ENCODE measurements at places on chromosomes 4 and X.

DNA sequence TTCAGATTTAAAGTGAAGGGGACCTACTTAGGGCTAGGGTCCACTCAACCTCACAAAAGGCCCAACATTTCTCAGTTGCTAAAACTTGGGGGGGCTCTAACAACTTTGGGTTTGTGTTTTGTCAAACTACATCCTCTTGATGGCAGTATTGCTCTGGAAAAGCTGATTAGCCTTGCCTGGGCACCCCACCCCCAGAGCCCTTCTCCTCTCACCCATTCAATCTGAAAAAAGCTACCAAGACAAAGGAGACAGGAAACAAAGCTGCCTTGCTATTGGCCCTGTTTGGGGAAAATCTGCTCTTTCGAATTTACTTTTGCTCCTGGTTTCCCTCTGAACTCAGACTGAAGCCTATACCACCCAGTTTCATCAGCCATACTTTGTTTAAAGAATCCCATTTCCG is 195.2 kb upstream of the STK26 start:
- DNase-seq: no peak

- no peak for DNase-seq
Observed at GRCh38 chr4:24422644-24423043, 161.7 kb downstream of the DHX15 start.

- no peak for DNase-seq
Observed at GRCh38 chrX:54695231-54695630, 102.8 kb downstream of the ITIH6 start.

- DNase-seq: no peak
Observed at GRCh38 chr4:105828074-105828473, 67.2 kb upstream of the NPNT start.

DNA sequence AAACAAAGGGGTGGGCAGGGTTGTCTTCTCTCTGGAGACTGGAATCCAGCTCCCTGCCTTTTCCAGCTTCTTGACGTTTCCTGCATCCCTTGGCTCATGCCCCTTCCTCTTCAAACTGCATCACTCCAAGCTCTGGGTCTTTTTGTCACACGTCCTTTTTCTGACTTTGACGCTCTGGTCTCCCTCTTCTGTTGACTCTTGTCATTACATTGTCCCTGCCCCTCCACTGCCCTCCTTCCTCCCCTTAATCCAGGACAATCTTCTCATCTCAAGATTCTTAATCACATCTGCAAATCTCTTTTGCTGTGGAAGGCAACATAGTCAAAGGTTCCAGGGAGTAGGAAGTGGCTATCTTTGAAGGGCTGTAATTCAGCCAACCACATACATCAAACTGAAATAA is 178.3 kb downstream of the TMA16 start:
- peak; percentile 11 for DNase-seq

GRCh38 chrX:13270360-13270759 is 49.5 kb downstream of the ATXN3L start:
- DNase-seq: no peak

- no peak for DNase-seq
Observed at GRCh38 chrX:29419774-29420553, 795.4 kb upstream of the MAGEB2 start.

- DNase-seq: peak; percentile 74
Observed at GRCh38 chr4:55561889-55562288, 15.2 kb upstream of the CLOCK start.

- DNase-seq: no peak
Observed at GRCh38 chr4:1531683-1532548, 125.7 kb upstream of the NKX1-1 start.
